Fibroblast of skin of left biceps (primary cell): ENCODE measurements at places on chromosomes 3 and 15.

DNA sequence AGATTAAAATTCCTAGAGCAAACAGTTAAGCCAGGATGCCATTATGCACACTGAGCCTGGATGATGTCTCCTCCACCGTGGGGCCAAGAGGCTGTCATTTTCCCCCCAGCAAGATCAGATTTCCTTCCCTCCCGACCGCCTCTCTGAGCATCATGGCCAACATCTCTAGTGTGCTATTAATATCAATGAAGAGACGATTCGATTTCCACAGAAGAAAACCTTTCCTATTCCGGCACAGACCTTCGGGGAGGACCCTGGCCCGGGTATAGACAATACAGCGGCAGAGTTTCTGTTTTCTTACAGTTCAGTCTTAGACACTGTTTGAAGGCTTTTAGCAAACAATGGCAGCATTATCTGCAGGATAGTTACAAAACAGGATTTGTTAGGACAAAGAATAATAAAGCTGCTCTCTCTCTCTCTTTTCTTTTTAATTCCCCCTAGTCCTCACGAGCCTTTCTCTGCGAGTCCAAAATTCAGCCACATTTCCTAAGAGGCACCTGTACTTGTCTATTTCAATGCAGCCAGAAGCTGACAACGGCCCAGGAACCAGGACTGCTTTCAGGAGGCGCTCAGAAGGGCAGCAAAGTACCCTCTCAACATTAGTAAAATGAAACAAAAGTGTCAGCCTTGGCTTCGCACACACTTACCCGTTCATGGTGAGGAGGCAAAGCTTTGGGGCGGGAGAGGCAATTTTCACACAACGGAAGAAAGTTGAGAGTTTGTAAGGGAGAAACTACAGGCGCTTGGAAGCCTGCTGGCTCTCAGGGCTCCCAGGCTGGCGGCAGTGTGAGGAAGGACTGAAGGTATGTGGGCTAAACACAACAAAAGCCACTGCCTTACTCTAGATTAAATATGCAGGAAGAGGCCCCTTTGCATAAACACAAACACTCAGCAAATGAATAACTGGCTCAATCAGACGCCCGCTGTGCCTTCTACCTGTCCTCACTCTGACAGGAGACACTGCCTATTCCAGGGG, 278.0 kb downstream of the FOXP1 start:
- DNase-seq = no peak

DNA sequence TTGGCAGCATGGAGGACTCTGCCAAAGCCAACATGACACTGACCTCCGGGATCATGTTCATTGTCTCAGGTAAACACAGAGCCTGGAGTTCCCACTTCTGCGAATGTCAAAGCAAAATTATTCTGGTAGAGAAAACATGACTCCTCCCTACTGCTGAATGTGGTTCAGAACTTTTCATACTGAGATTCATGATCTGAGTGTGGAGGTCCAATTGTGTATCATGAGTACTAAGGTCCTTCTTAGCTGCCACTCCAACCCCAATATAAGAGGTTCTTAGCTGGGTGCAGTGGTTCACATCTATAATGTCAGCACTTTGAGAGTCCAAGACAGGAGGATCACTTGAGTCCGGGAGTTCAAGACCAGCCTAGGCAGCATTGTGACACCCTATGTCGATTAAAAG, 13.8 kb downstream of the CLDN18 start:
- DNase-seq = no peak

- DNase-seq = no peak
Measured at GRCh38 chr15:48101376-48101961, 19.3 kb upstream of the SLC24A5 start.

DNA sequence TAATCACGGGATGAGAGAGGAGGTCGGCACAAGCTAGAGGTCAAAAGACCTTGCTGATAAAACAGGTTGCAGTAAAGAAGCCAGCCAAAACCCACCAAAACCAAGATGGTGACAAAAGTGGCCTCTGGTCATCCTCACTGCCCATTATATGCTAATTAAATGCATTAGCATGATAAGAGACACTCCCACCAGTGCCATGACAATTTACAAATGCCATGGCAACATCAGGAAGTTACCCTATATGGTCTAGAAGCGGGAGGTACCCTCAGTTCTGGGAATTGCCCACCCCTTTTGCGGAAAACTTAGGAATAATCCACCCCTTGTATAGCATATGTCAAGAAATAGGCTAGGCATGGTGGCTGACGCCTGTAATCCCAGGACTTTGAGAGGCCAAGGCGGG, 4.3 kb upstream of the ULK4 start:
- no peak for DNase-seq

DNA sequence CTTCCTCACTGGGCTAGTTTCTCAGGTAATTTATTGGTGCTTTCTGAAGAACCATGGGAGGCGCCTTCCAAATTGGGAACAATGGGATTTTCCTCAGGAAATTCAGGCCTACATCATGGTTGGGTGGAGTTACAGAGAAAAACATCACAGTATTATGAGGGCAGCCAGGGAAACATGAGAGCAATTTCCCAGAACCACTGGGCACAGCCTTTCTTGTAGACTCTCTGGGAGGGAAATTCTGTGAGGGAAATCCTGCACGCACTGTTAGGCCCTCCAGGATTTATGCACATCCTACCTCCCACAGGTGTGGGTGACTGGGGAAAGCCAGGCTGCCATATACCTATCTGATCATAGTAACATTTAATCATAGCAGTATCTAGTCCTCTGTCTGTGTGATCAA, 13.2 kb downstream of the POPDC2 start:
- DNase-seq = no peak
